Mucosa of gallbladder (tissue), 1 donor: ENCODE measurements at places on chromosomes 1 and 21. TPM values are rescaled to one million over a fixed set of nuclear protein-coding genes. Genes with fewer than 3 reads are reported as not detected.

DNA sequence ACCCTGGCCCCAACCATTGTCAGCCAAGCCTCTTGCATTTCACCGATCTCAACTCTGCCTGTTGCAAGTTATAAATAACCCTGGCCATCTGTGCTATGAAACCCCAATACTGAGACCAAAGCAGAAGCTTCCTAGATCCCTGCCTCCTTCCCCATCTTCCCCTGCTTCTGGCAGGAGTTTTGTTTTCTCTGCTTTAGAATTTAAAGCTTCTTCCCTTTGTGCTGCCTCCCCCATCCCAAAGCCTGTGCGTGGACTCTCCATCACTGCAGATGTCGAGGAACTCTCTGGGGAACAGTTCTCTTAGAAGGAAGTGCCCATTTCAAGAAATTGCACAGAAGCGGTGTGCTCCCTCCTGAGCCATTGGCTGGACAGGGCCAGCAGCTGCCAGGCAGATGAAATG lies 17.4 kb upstream of the MYOG start:
- no peak for DNase-seq

GRCh38 chr1:177206831-177207355 lies 36.1 kb downstream of the BRINP2 start:
- no peak for DNase-seq

TRIM63 gene
- total RNA-seq = 6.1 TPM

GRCh38 chr1:239982762-239983161 lies 108.9 kb upstream of the FMN2 start:
- DNase-seq = no peak

HES2 gene
- total RNA-seq = 0.09 TPM

OR2M3 gene
- not detected for total RNA-seq

DNA sequence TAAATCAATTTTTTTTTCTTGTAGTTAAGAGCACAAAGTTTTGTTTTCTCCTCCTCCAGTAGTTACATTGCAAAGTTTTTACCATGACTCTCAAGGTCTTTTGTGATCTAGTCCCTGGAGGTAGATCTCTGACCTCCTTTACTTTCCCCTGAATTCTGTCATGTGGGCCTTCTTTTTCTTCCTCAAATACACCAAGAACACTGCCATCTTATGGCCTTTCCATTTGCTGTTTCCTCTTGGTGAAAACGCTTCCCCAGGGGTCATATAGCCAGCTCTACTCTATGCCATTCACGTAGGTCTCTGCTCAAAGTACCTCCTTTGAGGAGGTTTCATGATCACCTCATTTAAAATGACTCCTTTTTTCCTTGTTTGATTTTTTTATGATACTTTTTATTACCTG lies 2.7 kb downstream of the DDX20 start:
- DNase-seq = no peak

DNA sequence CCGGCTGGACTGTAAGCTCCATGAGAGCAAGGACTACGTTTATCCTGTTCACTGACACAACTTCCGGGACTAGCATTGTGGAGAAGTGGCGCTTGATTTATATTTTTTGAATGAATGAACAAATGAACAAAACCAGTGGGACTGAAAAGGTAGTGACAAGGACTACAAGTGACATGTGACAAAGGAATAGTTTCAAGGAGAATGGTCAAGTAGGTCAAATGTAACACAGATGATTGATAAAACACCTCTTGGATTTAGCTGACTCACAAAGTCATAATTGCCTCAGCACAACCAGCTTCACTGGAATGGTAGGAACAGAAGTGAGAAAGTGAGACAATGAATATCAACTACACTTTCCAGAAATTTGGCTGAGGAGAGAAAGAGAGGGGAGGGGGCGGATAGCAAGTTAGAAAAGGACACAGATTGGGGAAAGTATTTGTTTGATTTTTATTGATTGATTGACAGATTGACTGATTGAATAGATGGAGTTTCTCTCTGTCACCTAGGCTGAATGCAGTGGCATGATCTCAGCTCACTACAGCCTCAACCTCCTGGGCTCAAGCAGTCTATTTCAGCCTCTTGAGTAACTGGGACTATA lies 14.2 kb downstream of the MTF1 start:
- DNase-seq = no peak

TRIM46 gene
- 0.83 TPM for total RNA-seq

- DNase-seq = no peak
Observed at GRCh38 chr1:158077411-158078256, 84.2 kb downstream of the KIRREL1 start.

DNA sequence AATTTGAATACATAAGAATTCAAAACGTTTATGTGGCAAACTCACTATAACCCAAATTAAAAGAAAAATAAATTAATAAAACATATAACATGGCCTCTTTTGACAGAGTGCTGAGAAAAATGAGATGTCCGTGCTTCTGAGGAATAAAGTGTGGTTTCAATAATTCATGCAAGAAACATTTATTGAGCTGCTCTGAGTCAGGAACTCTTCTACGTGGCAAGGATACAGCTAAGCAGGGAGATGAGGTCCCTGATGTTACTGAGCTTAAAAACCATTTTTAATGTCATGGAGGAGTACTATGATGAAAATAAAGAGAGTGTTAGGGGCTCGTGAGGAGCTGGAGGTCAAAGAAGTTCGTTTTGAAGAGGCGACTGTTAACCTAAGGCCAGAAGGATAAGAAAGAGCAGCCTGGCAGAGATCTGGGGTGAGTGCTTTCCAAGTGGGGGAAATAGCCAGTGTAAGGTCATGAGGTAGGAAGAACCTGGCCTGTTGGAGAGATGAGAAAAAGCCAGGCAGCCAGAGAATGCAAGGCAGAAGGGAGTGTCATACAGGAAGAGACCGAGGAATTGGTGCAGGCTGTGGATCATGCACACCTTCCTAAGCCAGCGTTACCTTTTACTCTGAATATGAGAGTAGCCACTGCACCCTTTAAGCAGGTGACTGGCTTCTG lies 182.2 kb upstream of the DUSP10 start:
- DNase-seq = no peak

- DNase-seq = peak; percentile 43
Observed at GRCh38 chr1:235503403-235504121, 690 bp downstream of the B3GALNT2 start.

SPRR3 gene
- 42.5 TPM for total RNA-seq

IL19 gene
- not detected for total RNA-seq
